ENCODE measurements at places on chromosomes 16 and 17.

DNA sequence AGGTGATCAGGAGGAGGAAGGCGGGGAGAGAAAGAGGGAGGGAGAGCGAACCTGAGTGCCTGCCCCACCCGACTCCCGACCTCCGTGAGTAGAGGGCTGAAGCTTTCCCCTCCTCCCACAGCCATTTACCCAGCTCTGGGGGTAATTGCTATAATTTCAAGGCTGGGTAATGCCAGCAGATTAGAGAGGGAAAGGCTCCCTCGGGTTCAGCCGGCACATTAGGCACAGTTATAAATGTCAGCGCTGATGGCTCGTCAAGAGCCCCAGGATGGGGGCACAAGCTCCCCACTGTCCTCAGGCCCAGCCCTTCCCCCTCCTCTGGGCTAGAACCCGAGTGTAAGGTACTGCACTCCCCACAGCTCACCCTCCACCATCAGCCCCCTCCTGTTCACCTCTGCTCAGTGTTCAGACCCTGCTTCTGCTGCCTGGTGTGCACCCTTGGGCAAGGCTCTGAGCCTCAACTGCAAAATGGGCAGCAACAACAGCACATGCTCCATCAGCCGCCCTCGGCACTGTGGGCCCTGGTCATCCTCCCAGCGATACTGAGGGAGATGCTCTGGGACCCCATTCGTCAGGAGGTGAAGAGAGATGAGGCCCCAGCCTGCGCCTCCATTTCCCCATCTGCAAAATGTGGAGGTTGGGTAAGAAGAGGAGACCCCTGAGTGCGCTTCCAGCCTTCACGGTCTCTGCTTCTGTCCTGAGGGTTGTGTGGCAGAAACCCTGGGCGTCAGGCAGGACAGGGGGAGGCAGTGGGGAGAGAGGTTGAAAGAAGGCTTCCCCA, 77.2 kb downstream of the NT5M start:
- no peak for DNase-seq

DNA sequence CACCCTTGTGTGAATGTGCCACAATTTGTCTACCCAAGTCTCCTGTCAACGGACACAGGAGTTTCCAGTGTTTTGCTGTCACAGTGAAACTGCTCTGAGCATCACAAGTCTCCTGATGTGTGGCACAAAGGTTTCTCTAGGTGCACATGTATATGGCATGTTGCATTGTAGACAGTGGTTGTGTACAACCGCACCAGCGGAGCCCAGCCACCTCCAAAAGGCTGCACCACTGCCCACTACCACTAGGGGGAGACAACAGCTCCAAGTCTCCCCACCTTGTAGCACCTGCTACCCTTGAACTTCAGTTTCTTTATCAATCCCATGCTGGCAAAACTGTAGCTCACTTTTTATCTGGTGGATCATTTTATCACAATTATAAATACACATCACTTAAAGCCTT, 95.5 kb upstream of the ZNF469 start:
- DNase-seq = no peak

DNA sequence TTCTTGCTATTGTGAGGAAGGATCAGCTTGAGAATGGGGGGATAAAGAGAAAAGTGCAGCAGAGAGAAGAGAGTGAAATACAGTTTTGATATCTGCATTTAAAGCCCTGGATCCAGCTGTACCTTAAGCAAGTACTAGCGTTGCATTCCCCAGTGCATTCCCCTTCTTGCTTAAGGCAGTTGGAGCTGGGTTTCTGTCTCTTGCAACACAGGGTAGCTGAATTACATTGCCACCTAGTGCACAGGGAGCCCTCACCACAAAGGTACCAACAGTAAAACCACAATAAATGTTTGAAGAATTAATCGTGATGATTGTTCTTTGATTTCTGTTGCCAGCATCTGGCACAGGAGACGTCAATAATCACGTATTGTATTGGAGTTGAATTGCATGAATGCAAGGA, 588.7 kb downstream of the RBFOX1 start:
- no peak for DNase-seq

GRCh38 chr16:72876221-72876620, 171.7 kb downstream of the ZFHX3 start:
- DNase-seq = peak; percentile 2

GRCh38 chr16:2333772-2334379, 6.7 kb downstream of the ABCA3 start:
- no peak for DNase-seq

GRCh38 chr16:70418274-70418992, 20.5 kb downstream of the ST3GAL2 start:
- DNase-seq = no peak

- DNase-seq = no peak
Observed at GRCh38 chr17:34254146-34254545, 939 bp upstream of the CCL2 start.

GRCh38 chr17:74325743-74326379, at the start of gene KIF19:
TSS of gene KIF19 (plus strand) at chr17:74326226. CDS start at chr17:74326350, 124 bp downstream.
- DNase-seq = peak; percentile 48

GRCh38 chr17:74893936-74894671, 671 bp upstream of the FADS6 start:
- DNase-seq = no peak

GRCh38 chr16:68698091-68698490, 39.0 kb upstream of the CDH1 start:
- DNase-seq = no peak

DNA sequence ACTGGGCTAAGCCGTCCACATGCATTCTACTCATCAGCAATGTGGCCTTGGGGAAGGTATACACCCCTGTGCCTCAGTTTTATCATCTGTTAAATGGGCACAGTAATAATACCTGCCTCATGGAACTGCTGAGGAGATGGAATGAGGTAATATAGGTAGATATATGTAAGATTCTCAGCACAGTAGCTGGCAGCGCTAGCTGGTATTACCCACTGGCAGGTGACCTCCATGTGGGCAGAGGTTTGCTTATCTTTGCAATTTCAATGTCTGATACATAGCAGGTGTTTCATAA, 1.2 kb upstream of the SGCA start:
- no peak for DNase-seq

GRCh38 chr16:28180655-28181460, 30.9 kb downstream of the XPO6 start:
- no peak for DNase-seq

DNA sequence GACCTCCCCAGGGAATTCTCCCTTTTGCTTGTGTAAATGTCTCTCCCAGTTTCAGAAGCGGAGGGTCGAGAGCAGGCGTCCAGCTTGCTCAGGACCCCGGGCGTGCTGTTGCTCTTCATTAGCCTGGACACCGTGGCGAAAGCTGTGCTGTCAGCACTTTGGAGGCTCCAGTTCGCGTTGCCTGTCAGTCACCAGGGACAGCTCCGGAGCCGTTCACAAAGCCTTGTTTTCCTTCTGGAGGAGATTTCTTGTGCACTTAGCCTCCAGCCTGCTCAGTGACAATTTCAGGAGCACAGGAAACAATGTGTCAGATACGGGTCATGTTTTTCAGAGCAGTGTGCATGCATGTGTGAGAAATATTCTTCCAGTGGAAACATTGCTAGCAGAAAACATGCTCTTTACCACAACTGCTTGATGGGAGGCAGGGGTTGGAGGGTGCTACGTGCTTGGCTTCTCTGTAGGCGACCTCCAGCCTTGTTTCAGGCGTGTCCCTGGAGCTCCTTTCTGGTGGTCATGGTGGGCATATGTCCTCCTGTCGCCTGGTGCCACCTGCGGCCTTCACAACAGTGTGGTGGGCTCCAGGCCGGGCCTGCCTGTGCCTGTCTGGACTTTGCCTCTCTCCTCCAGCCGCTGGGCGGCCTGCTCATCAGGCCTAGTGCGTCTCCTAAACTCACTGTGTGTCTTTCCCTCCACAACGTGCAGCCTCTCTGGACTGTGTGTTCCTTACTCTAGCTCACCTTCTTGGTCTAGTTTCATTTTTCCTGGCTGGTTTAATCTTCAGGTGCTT, 29.0 kb downstream of the ZNF750 start:
- no peak for DNase-seq

GRCh38 chr17:57440522-57441269, 184.4 kb downstream of the MSI2 start:
- peak; percentile 92 for DNase-seq

GRCh38 chr16:56399047-56399446, 26.3 kb downstream of the AMFR start:
- DNase-seq = no peak

- DNase-seq = no peak
Observed at GRCh38 chr17:81190591-81190990, 24.6 kb upstream of the AATK start.

DNA sequence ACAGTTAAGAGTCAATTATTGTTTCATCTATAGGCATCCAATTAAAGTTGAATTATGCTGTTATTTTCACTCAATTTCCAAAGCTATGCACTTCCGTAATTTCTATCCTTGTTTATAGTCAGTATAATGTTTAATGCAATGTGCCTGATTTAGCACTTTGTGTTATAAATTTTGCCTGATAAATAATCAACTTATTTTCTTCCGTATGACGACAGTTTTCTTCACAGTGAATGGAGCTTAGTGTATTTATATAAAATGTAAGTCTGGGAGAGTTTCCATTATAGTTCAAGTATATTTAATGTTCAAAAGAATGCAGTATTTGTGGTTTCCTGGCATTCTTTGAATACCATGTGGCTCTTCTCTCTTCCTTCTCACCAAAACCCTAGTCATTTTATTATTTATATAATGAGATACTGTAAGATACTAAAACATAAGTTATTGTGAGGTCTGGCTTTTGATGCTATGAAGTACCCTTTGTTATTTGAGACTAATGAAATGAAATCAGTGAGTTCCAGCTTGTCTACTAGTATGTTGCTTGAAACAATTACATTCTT, 240.6 kb downstream of the PRKCA start:
- no peak for DNase-seq

- DNase-seq = no peak
Observed at GRCh38 chr16:74451951-74452758, 30.9 kb upstream of the CLEC18B start.

GRCh38 chr17:20992987-20993862, 49.6 kb downstream of the USP22 start:
- DNase-seq = peak; percentile 61

GRCh38 chr17:78986048-78986648, 6.4 kb upstream of the LGALS3BP start:
- no peak for DNase-seq

GRCh38 chr17:50430821-50431618, 5.0 kb downstream of the ACSF2 start:
- DNase-seq = no peak

DNA sequence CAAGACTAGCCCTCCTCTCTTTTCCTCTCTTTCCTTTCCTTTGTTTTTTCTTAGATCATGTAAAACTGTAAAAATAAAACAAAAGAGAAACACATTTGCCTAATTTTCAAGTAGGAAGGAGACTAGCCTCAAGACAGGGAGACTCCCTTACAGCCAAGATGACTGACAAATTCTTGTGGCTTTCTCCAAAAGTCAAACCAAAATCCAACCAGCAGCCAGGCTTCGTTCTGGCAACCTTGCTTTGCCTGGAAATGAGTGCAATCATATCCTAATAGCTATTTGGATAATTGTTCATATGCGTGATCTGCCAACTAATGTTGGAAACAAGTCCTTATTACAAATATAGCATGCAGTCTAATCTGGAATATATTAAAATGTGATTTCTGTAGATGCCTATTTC, 868.9 kb upstream of the SOX9 start:
- no peak for DNase-seq

- no peak for DNase-seq
Observed at GRCh38 chr16:24482681-24483202, 56.6 kb upstream of the RBBP6 start.

GRCh38 chr16:12754824-12755543, 48.7 kb downstream of the CPPED1 start:
- DNase-seq = no peak

- DNase-seq = no peak
Observed at GRCh38 chr16:66152181-66152580, 214.3 kb upstream of the CDH5 start.

DNA sequence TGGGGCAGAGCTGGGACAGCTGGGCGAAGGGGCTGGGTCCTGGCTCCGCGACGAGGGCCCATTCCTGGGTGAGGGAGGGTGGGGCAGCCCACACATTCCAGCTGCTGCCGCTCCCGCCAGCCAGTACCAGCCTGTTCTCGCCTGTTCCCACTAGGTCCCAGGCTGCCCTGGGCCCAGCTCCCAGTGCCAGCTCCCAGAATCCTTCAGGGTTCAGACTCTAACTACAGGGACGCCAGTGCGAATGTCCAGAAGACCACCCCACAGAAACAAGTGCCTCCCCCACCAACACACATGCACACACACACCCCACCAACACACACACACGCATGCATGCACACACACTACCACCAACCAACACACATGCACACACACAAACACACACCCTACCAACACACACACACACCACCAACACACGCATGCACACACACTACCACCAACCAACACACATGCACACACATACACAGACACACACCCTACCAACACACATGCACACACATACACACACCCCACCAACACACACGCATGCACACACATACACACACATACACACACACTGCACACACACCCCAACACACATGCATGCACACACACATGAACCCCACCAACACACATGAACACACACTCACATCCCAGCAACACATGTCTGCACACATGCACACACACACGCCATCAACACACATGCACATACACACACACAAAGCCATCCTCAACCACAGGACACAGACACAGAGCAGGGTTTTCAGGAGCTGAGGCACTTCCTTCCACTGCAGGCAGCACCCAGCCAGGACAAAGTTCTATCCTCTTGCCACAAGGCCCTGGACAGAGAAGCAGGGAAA, 27.5 kb upstream of the KRT17 start:
- DNase-seq = no peak

GRCh38 chr17:50356892-50357510, 11.1 kb downstream of the XYLT2 start:
- no peak for DNase-seq

- no peak for DNase-seq
Observed at GRCh38 chr16:50763211-50763610, 21.3 kb downstream of the CYLD start.

DNA sequence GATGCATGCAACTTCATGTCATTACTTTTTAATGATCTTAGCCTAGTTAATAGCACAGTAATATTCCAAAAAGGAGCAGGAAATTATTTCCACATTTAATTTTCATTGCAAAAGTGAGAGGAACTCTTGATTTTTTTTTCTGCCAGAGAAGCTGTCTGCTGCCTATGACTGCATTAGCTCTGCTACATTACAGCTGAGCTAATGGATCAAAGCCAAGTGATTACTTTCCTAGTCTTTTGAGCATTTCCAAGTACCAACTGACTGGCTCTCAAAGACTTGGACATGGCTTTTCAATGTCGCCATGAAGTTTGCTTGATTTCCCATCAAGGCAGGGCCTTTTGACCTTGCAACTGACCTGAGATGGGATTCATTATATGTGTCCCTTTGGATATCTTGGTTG, 356.6 kb upstream of the XYLT1 start:
- DNase-seq = no peak

- DNase-seq = no peak
Observed at GRCh38 chr17:47119746-47120520, 69.2 kb downstream of the CDC27 start.
